A549 treated with DMSO at 1 μM for 4 hours (cell line): ENCODE measurements at places on chromosomes 2 and 18. TPM values are rescaled to one million over a fixed set of nuclear protein-coding genes. Genes with fewer than 3 reads are reported as not detected.

The DNAH7 gene
- 0.93 to 1.6 TPM (median 1.2 TPM) in 5 replicates for total RNA-seq

The YPEL5 gene
- 49.1 to 61.6 TPM (median 51.2 TPM) in 5 replicates for total RNA-seq

The DSG3 gene
- total RNA-seq, result 0.01 to 0.02 TPM in 2 of 5 replicates, not detected in the others

The COL4A4 gene
- 0.89 to 2.7 TPM (median 1.9 TPM) in 5 replicates for total RNA-seq

The ANTXR1 gene
- total RNA-seq, result 122 to 178 TPM (median 163 TPM) in 5 replicates

The PROKR1 gene
- total RNA-seq, result 0.02 to 0.04 TPM in 2 of 5 replicates, not detected in the others

The OXER1 gene
- total RNA-seq, result not detected in 5 replicates

The RASGRP3 gene
- total RNA-seq, result 1.0 to 3.2 TPM (median 1.6 TPM) in 5 replicates

The MATN3 gene
- 8.9 to 15.9 TPM (median 12.6 TPM) in 5 replicates for total RNA-seq

The MFSD2B gene
- 0.15 to 0.31 TPM (median 0.17 TPM) in 5 replicates for total RNA-seq

The UPP2 gene
- total RNA-seq, result not detected in 5 replicates

The ALKAL2 gene
- not detected in 5 replicates for total RNA-seq

The LCT gene
- total RNA-seq, result 0.02 to 0.06 TPM (median 0.02 TPM) in 5 replicates

The RAB27B gene
- total RNA-seq, result 11.2 to 20.5 TPM (median 14.8 TPM) in 5 replicates

The LYPD6 gene
- total RNA-seq, result 0.06 to 0.12 TPM (median 0.07 TPM) in 5 replicates

The KYNU gene
- total RNA-seq, result 304 to 362 TPM (median 328 TPM) in 5 replicates

The KCNE4 gene
- total RNA-seq, result 0.87 to 1.6 TPM (median 1.2 TPM) in 5 replicates

The OR6B2 gene
- total RNA-seq, result not detected in 5 replicates

The FAP gene
- total RNA-seq, result 0.08 to 0.15 TPM (median 0.11 TPM) in 3 of 5 replicates, not detected in the others

The HDLBP gene
- total RNA-seq, result 269 to 292 TPM (median 283 TPM) in 5 replicates

The FOXD4L1 gene
- 0.31 to 0.87 TPM (median 0.33 TPM) in 5 replicates for total RNA-seq

The DLX1 gene
- total RNA-seq, result 3.6 to 4.2 TPM (median 3.9 TPM) in 5 replicates

The ANKRD29 gene
- 10.0 to 14.9 TPM (median 12.6 TPM) in 5 replicates for total RNA-seq

The LHCGR gene
- total RNA-seq, result not detected in 5 replicates

The DIS3L2 gene
- 11.6 to 16.3 TPM (median 13.9 TPM) in 5 replicates for total RNA-seq

The ACMSD gene
- not detected in 5 replicates for total RNA-seq

The ADRA2B gene
- total RNA-seq, result 0.03 to 0.09 TPM (median 0.08 TPM) in 4 of 5 replicates, not detected in the other

The LYG2 gene
- not detected in 5 replicates for total RNA-seq

The ASXL3 gene
- total RNA-seq, result not detected in 5 replicates

The SATB2 gene
- 3.3 to 3.9 TPM (median 3.6 TPM) in 5 replicates for total RNA-seq

The HOXD8 gene
- 4.8 to 5.9 TPM (median 5.5 TPM) in 5 replicates for total RNA-seq

The TCF7L1 gene
- total RNA-seq, result 6.4 to 9.3 TPM (median 7.3 TPM) in 5 replicates

The ACVR1C gene
- total RNA-seq, result 0.01 to 0.07 TPM in 2 of 5 replicates, not detected in the others

The NTSR2 gene
- not detected in 5 replicates for total RNA-seq

The ZBTB14 gene
- total RNA-seq, result 6.7 to 8.8 TPM (median 8.2 TPM) in 5 replicates

The RAB12 gene
- total RNA-seq, result 24.5 to 31.7 TPM (median 29.3 TPM) in 5 replicates

The ZSWIM2 gene
- total RNA-seq, result not detected in 5 replicates

The UGT1A3 gene
- 0.06 to 0.16 TPM (median 0.13 TPM) in 4 of 5 replicates, not detected in the other for total RNA-seq

The MGAT5 gene
- total RNA-seq, result 17.8 to 24.8 TPM (median 22.8 TPM) in 5 replicates

The VWC2L gene
- not detected in 5 replicates for total RNA-seq

The DNER gene
- 5.6 to 9.1 TPM (median 6.7 TPM) in 5 replicates for total RNA-seq

The PSMA8 gene
- not detected in 5 replicates for total RNA-seq

The MEP1B gene
- 0.03 to 0.15 TPM (median 0.07 TPM) in 5 replicates for total RNA-seq

The STARD6 gene
- not detected in 5 replicates for total RNA-seq

The ADCYAP1 gene
- not detected in 5 replicates for total RNA-seq

The BOLL gene
- total RNA-seq, result not detected in 5 replicates

The AFF3 gene
- 0.02 to 0.10 TPM (median 0.08 TPM) in 5 replicates for total RNA-seq

The ZNF142 gene
- 15.5 to 21.3 TPM (median 19.5 TPM) in 5 replicates for total RNA-seq

The LIMS3 gene
- total RNA-seq, result not detected in 5 replicates

The C1GALT1C1L gene
- 1.7 to 2.3 TPM (median 2.1 TPM) in 5 replicates for total RNA-seq

The CCDC148 gene
- total RNA-seq, result 0.13 to 0.55 TPM (median 0.38 TPM) in 5 replicates

The CYP27A1 gene
- 0.03 to 0.34 TPM (median 0.19 TPM) in 4 of 5 replicates, not detected in the other for total RNA-seq

The NGEF gene
- 16.1 to 20.4 TPM (median 16.8 TPM) in 5 replicates for total RNA-seq

The GNAL gene
- total RNA-seq, result 6.7 to 7.8 TPM (median 6.8 TPM) in 5 replicates

The CDH2 gene
- total RNA-seq, result 33.3 to 52.2 TPM (median 44.8 TPM) in 5 replicates

The FAM237A gene
- total RNA-seq, result not detected in 5 replicates
